GM23248 (cell line): ENCODE measurements at places on chromosomes 6 and 20. TPM values are rescaled to one million over a fixed set of nuclear protein-coding genes. Genes with fewer than 3 reads are reported as not detected.
A peak's percentile ranks its signal among the peaks of the same experiment; 100 is the strongest.

RREB1 gene
- 9.4 and 12.4 TPM in 2 replicates for total RNA-seq

- H3K36me3 ChIP-seq = peaks cover 79% of the 10 kb centered on the region
- DNase-seq = no peak
- H3K27me3 ChIP-seq = no peaks in the 10 kb centered on the region
- no peak overlapping the region for H3K4me3 ChIP-seq
- peaks cover 36% of the 10 kb centered on the region for H3K4me1 ChIP-seq
Observed at GRCh38 chr6:83182114-83182513, 11.0 kb downstream of the PGM3 start.

GRCh38 chr6:128397996-128398395 lies 122.4 kb downstream of the PTPRK start:
- H3K27ac ChIP-seq = no peak overlapping the region
- H3K4me3 ChIP-seq = no peak overlapping the region
- no peak for DNase-seq
- no peaks in the 10 kb centered on the region for H3K27me3 ChIP-seq

- no peak overlapping the region for H3K4me3 ChIP-seq
- no peak for DNase-seq
- peaks cover 3% of the 10 kb centered on the region for H3K4me1 ChIP-seq
- no peaks in the 10 kb centered on the region for H3K36me3 ChIP-seq
- no peak overlapping the region for H3K27ac ChIP-seq
Observed at GRCh38 chr6:157530126-157530525, 149.1 kb downstream of the ZDHHC14 start.

DNA sequence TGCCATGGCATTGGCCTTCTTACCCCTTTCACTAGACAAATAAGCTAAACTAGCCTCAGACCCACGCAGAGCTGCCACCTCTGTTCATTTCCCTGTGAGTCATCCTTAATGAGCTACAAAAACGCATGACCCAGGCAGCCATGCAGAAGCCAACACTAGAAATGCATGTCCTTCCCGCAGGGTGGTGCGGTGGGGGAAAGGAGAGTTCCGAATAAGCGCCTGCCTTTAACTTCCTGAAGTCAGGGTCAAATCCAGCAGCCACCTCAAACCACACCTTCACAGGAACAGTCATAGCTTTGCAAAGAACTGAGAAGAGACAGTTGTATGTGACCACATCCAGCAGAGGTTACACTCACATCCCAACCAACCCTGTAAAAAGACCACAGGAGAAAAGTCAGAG lies 40.4 kb downstream of the IRF4 start:
- no peaks in the 10 kb centered on the region for H3K36me3 ChIP-seq
- H3K4me3 ChIP-seq = no peak overlapping the region

DNA sequence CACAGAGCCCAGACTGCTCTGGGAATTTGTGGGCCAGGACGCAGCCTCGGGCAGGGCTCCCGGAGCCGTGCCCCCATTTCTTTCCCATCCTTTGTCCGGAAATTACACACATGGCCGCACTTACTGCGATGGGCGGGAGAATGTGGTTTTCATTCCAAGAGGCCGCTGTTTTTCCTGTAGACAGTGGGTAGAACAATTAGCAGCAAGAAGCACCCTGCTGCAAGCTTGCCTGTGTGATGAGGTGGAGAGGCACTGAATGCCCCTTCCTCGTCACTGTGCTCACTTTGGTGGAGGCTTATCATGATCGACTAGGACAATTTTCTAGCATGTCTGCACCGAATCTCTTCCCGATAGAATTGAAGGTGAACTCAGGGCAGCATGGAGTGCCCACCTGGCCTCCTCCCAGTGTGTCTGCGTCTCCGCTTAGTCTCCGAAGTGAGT lies 102.8 kb downstream of the DACT2 start:
- H3K36me3 ChIP-seq = no peaks in the 10 kb centered on the region
- no peaks in the 10 kb centered on the region for H3K27me3 ChIP-seq
- DNase-seq = peak; percentile 22
- peaks cover 4% of the 10 kb centered on the region; the same call in 1 of the 2 replicates for H3K4me1 ChIP-seq

GRCh38 chr6:154614101-154614500 lies 103.6 kb upstream of the CNKSR3 start:
- H3K4me1 ChIP-seq = peaks cover 17% of the 10 kb centered on the region
- no peak overlapping the region for H3K4me3 ChIP-seq
- H3K27ac ChIP-seq = peak overlapping the region; percentile 33
- no peaks in the 10 kb centered on the region for H3K27me3 ChIP-seq

TP53TG5 gene
- total RNA-seq = not detected in 2 replicates

LY6G6C gene
- total RNA-seq = not detected in 2 replicates

DNA sequence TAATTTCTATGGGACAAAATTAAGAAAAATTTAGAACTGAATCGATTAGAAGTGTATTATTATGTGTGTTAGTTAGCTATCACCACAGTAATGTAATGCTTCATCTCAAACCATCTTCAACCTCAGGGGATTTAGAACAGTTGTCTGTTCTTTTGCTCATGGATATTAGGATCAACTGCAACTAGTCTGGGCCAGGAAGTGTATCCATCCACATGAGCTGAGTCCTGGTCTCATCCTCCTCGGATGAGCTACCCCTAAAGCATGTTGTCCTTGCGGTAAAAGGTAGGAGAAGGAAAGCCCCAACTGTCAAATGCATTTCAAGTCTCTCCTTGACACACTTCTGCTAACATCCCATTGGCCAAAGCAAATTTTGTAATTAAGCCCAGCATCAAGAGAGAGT lies 537.7 kb downstream of the KIF16B start:
- no peak for DNase-seq
- no peaks in the 10 kb centered on the region for H3K36me3 ChIP-seq
- no peaks in the 10 kb centered on the region for H3K4me1 ChIP-seq
- H3K27me3 ChIP-seq = no peaks in the 10 kb centered on the region
- no peak overlapping the region for H3K4me3 ChIP-seq

- no peak overlapping the region for H3K27ac ChIP-seq
- no peak overlapping the region for H3K4me3 ChIP-seq
- no peaks in the 10 kb centered on the region for H3K27me3 ChIP-seq
- H3K4me1 ChIP-seq = peaks cover 9% of the 10 kb centered on the region
- no peak for DNase-seq
Observed at GRCh38 chr20:56376331-56376730, 15.7 kb downstream of the AURKA start.

GSTA3 gene
- total RNA-seq = not detected in 2 replicates

GRCh38 chr6:90190752-90191395 lies 105.8 kb downstream of the BACH2 start:
- DNase-seq = no peak
- H3K27ac ChIP-seq = no peak overlapping the region

MUCL3 gene
- total RNA-seq = not detected in 2 replicates

GRCh38 chr6:252775-253535 lies 39.3 kb upstream of the DUSP22 start:
- H3K36me3 ChIP-seq = no peaks in the 10 kb centered on the region
- H3K4me3 ChIP-seq = no peak overlapping the region
- H3K4me1 ChIP-seq = no peaks in the 10 kb centered on the region
- DNase-seq = peak; percentile 24
- no peak overlapping the region for H3K27ac ChIP-seq

- no peak overlapping the region for H3K4me3 ChIP-seq
- H3K36me3 ChIP-seq = no peaks in the 10 kb centered on the region
- H3K27ac ChIP-seq = no peak overlapping the region
- DNase-seq = peak; percentile 9
- H3K27me3 ChIP-seq = no peaks in the 10 kb centered on the region
- H3K4me1 ChIP-seq = no peaks in the 10 kb centered on the region
Observed at GRCh38 chr6:157505912-157506491, 125.0 kb downstream of the ZDHHC14 start.

DNA sequence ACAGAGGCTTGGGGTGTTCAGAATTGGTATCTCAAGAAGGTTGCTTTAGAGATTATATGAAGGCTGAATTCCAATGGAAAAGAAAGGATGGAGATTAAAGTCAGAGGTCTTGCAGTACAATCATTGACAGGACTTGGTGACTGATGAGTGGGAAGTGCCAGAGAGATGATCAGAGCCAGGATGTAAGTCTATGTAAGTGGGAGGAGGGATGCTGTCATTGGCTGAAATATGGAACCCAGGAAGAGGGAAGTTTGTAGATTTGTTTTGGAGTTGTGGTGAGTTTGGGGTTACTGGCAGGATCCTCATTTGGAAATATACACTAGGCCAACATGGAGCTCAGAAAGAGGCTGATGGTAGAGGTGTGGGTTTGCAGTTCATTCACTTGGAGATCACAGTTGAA lies 23.8 kb upstream of the TNFAIP3 start:
- no peak for DNase-seq
- H3K4me1 ChIP-seq = no peaks in the 10 kb centered on the region

DNA sequence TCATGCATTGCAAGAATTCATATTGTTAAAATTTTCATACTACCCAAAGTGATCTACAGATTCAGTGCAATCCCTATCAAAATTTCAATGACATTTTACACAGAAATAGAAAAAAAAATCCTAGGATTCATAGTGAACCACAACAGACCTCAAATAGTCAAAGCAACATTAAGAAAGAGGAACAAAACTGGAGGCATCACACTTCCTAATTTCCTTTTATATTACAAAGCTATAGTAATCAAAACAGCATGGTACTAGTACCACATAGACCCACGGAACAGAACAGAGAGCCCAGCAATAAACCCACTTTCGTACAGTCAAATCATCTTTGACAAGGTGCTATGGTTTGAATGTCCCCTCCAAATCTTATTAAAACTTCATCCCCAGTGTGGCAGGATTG lies 39.7 kb downstream of the NTSR1 start:
- no peak overlapping the region for H3K4me3 ChIP-seq
- H3K4me1 ChIP-seq = 0 out of 2 replicates have a peak, but pooled peaks cover 4% of the 10 kb centered on the region
- no peaks in the 10 kb centered on the region for H3K36me3 ChIP-seq
- H3K27ac ChIP-seq = no peak overlapping the region
- peaks cover 6% of the 10 kb centered on the region; the same call in 1 of the 2 replicates for H3K27me3 ChIP-seq

NKX2-4 gene
- total RNA-seq = not detected in 2 replicates

DNA sequence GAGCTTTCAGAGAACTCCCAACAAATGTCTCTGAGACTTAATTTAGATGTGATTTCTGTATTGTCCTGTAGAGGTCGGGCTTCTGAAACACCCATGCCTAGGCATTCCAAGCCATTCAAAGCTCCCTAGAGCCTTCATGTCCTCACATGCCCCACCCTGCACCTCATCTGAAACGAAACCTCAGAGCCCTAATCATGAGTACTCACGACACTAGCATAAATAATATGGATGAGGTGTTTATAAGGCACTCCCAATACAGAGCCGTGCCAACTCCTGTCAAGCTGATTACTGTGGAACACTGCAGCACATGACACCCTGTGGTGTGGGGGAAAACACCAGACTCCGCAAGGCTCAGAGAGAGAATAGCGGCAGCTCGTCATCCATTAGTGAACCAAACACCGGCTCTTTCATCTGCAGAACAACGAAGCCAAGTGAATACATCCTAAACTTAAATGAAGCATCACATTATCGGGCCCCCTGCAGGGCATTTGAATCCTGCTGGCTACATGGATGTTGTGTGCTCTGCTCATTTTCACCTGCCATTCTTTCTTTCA lies 83.8 kb downstream of the FNDC1 start:
- no peaks in the 10 kb centered on the region for H3K27me3 ChIP-seq
- H3K4me3 ChIP-seq = no peak overlapping the region
- peak; percentile 58 for DNase-seq
- peaks cover 23% of the 10 kb centered on the region for H3K4me1 ChIP-seq
- no peaks in the 10 kb centered on the region for H3K36me3 ChIP-seq

DNA sequence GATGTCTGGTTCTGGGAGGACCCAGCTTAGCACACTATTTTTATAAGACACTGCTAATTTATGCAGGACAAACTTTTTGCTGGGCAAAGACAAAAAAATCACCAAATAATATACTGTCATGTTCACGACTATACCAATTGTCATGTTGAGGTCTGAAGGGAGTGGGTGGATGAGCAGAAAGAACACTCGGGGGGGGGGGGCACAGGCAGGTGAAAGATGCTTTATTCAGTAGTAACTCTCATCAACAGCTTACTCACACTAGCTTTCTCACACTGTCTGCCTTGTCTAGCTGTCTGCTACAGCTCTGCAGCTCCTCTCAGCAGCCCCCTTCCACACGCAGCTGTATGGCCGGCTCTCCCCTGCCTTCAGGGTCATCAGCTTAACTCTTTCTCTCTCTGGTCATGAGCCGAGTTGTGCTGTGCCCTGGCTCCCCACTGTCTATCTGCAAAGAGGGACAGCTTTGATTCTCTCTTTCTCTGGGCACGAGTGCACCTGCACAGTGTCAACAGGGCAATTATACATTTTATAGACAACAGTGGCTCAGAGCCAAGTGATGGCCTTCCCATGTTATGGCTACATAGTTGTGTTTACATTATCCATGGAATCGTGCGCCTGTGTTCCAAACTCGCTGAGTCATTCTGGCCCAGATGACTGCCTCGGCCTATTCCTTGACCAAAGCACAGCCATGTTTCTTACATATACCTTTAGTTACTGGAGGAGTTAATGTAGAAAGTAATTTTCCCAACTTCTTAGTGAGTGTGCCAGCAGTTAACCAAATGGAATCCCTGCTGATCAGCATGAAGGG lies 187.7 kb upstream of the PRSS16 start:
- H3K4me3 ChIP-seq = no peak overlapping the region
- H3K4me1 ChIP-seq = no peaks in the 10 kb centered on the region
- no peaks in the 10 kb centered on the region; the same call in 1 of the 2 replicates for H3K27me3 ChIP-seq
- no peak for DNase-seq
- H3K36me3 ChIP-seq = no peaks in the 10 kb centered on the region

GRCh38 chr6:138416206-138416605 lies 12.2 kb downstream of the HEBP2 start:
- DNase-seq = no peak
- no peak overlapping the region for H3K27ac ChIP-seq
- H3K4me1 ChIP-seq = peaks cover 6% of the 10 kb centered on the region
- peaks cover 23% of the 10 kb centered on the region; the same call in 1 of the 2 replicates for H3K36me3 ChIP-seq

- H3K4me3 ChIP-seq = no peak overlapping the region
- DNase-seq = peak; percentile 86
- H3K36me3 ChIP-seq = no peaks in the 10 kb centered on the region
- peak overlapping the region; percentile 45 for H3K27ac ChIP-seq
Observed at GRCh38 chr6:83215131-83216047, 22.2 kb downstream of the RWDD2A start.

DNA sequence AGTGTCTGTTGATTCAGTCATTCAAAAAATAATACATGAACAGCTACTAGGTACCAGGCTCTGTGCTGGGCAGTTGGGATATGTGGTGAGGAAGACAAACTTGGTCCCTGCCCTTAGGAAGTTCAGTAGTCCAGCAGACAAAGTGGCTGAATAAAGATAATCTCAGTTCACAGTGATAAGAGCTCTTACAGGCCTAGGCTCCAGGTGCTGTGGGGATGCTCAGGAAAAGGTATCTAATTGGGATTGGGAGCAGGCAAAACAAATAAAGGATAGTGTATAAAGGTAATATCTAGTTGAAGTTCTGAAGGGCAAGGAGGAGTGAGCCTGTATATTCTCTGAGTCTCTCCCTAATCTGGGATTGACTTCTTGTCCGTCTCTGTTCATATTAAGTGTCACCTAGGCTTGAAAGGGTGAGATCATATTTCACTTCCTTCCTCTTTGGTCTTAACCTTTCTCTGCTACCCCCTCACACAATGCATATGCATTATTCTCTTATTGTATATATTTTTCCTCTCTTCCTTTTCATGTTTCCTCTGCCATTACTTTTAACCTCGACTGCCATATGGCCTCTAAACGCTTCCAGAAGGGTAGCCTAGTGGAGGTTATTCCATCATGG lies 13.5 kb downstream of the PTPN1 start:
- H3K4me3 ChIP-seq = no peak overlapping the region
- no peaks in the 10 kb centered on the region for H3K27me3 ChIP-seq
- H3K4me1 ChIP-seq = peaks cover 40% of the 10 kb centered on the region
- no peak overlapping the region for H3K27ac ChIP-seq
- H3K36me3 ChIP-seq = no peaks in the 10 kb centered on the region
